ENCODE measurements at places on chromosomes 6 and 20.

DNA sequence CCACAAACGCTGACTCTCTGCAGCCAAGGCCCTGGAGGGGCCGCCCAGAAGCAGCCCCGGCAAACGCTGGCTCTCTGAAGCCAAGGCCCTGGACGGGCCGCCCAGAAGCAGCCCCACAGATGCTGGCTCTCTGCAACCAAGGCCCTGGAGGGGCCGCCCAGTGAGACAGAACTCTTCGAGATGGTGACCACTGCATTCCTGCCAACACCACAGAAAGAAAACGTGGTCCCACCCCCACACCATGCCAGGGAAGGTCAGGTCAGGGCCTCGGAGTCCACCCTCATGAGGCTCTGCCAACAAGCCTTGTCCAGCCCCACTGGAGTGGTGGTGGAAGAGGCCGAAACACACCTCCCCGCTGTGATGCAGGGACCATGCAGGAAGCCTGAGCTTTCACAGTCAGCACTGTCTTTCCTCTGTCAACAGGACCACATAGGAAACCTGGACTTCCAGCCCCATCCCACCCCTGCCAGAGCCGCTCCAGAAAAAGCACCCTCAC lies 97.5 kb downstream of the DLL1 start:
- DNase-seq: no peak

DNA sequence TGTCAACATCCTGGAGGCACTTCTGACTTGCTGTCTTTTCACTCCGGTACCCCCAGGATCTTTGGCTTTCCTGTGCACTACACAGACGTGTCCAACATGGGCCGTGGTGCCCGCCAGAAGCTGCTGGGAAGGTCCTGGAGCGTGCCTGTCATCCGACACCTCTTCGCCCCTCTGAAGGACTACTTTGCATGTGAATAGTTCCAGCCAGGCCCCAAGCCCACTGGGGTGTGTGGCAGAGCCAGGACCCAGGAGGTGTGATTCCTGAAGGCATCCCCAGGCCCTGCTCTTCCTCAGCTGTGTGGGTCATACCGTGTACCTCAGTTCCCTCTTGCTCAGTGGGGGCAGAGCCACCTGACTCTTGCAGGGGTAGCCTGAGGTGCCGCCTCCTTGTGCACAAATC lies 12.0 kb upstream of the MAPRE1 start:
- no peak for DNase-seq

- peak; percentile 74 for DNase-seq
Observed at GRCh38 chr6:44257025-44257752, at the start of gene SLC35B2. SLC35B2 (minus strand) TSS chr6:44257528; CDS start chr6:44257410, 118 bp downstream.

- no peak for DNase-seq
Observed at GRCh38 chr6:26544473-26544872, 6.3 kb downstream of the HMGN4 start.

GRCh38 chr6:72861935-72862432 lies 240.1 kb downstream of the KCNQ5 start:
- peak; percentile 33 for DNase-seq

- DNase-seq: no peak
Observed at GRCh38 chr20:44034965-44035635, 120.4 kb downstream of the TOX2 start.

GRCh38 chr6:24492475-24492874 lies 2.3 kb upstream of the ALDH5A1 start:
- peak; percentile 20 for DNase-seq

- DNase-seq: peak; percentile 34
Observed at GRCh38 chr6:115838763-115839401, 221.8 kb downstream of the FRK start.

GRCh38 chr6:117464700-117465099 lies 17.8 kb upstream of the DCBLD1 start:
- DNase-seq: no peak

DNA sequence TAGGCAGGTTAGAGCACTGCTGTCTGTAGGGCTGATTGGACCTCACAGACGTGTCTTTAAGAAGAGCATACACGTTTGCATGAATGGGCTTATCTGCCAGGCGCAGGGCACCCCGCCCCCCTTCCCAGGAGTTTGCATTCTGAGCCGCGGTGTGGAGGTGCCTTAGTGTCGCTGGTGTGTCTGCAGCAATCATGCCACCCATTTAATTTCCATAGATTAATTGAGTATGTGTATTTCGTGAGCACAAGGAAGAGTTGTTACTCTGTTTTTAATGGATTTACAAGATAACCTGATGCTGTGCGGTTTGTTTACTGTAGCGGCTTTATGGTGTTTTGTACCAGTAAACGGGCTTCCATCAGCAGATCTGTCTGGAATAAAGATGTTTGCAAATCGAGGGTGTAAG lies 107.7 kb downstream of the ZDHHC14 start:
- no peak for DNase-seq

GRCh38 chr20:21357844-21358243 lies 39.5 kb downstream of the NKX2-4 start:
- DNase-seq: no peak

- DNase-seq: no peak
Observed at GRCh38 chr6:7135755-7136154, 28.0 kb downstream of the RREB1 start.

DNA sequence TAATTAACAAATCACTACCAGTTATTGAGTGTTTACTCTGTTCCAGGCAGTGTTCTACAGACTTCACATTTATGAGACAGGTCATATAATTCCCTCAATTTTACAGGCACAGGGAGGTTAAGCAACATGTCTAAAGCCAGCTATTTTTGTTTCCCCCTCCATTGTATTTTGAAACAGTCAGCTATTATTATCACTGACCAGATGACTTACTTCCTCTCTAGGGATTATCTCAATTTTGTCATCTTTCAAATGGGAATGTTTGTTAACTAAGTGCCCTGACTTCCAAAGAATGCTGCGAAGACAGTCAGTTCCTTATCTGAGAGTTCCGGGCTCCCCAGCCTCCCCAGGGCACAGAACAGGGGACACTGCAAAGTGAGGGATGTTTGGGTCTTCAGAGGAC lies 5.6 kb upstream of the CNPY3 start:
- DNase-seq: no peak

GRCh38 chr6:14658886-14659561 lies 541.5 kb downstream of the CD83 start:
- peak; percentile 60 for DNase-seq

DNA sequence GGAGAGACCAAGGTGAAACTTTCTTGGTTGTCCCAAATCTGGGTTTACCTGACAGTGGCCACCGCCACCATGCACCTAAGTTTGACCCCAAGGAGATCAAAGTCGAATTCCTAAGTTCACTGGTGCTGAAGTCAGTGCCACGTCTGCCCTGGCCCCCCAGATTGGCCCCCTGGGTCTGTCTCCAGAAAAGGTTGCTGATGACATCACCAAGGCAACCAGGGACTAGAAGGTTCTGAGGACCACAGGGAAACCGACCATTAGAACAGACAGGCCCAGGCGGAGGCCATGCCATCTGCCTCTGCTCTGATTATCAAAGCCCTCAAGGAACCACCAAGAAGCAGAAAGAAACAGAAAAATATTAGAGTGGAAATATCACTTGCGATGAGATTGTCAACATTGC lies 91.2 kb downstream of the DLL1 start:
- no peak for DNase-seq
